ENCODE measurements at places on chromosomes 16 and 17.
A peak's percentile ranks its signal among the peaks of the same experiment; 100 is the strongest.

DNA sequence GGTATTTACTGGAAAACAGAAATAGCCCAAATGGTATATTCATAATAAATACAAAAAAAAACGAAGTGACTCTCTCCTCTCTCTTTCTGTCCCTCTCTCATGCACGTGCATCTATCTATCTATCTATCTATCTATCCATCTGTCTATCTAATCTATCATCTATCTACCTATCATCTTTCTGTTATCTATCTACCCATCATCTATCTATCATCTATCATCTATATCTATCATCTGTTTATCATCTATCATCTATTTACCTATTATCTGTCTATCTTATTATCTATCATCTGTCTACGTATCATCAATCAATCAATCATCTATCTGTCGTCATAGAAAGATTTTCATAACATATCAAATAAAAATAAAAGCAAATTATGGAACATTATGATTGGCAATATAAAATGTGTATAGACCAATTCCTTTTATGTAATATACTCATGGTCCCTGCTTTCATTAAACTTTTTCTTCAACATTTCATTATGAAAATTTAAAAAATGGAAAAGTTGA lies 126.7 kb upstream of the CACNG3 start:
- no peak for DNase-seq

GRCh38 chr17:75024686-75025397 lies 12.4 kb downstream of the MRPL58 start:
- DNase-seq: no peak

DNA sequence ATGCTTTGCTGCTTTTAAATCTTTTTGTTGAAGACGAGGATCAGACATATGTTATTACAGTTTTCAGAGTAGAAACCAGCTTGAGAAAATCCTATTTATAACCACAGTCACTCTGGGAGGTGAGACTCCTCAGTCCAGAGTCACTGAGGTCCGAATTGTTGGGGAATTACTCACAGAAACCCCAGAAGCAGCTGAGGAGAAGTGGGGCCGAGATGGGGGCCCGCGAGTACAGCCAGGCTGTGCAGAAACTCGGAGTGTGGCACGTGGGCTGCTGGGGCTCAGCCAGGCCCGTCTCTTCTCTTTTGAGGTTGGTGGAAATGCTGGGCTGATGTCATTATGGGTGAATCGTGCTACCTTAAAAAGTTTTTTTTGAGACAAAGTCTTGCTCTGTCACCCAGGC lies 14.4 kb upstream of the GNG13 start:
- DNase-seq: peak; percentile 28

- DNase-seq: no peak
These were observed 3.7 kb upstream of the PRR15L start for GRCh38 chr17:47961406-47961805.

GRCh38 chr16:31920373-31920772 lies 46.8 kb downstream of the ZNF267 start:
- no peak for DNase-seq

DNA sequence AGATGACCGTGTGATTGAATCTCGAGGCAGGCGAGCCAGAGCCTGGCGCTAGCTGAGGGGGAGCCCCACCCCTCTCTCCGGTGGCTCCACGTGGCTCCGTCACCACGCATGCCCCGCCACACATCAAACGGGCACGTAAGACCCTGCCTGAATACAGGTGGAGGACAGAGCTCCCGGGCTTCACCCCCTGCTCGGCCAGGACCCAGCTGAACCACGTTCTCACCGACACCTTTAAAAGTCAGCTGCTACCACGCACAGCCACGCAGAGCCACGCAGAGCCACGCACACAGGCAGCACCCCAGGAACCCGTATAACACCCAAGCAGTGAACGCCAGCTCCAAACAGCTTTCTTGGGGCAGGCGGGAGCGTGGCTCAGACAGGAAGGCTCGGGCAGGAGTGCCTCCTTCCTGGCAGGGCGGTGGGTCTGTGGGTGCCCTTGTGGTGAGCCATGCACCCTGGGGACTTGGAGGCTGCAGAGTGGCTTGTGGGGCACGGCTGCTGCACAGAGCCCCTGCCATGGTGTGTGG lies 4.4 kb downstream of the TMEM204 start:
- DNase-seq: no peak

GRCh38 chr16:13808102-13808501 lies 111.9 kb upstream of the ERCC4 start:
- DNase-seq: no peak
